ENCODE measurements at places on chromosomes 6 and 20.

GRCh38 chr20:31496761-31497295 is 17.4 kb upstream of the HM13 start:
- DNase-seq = no peak

DNA sequence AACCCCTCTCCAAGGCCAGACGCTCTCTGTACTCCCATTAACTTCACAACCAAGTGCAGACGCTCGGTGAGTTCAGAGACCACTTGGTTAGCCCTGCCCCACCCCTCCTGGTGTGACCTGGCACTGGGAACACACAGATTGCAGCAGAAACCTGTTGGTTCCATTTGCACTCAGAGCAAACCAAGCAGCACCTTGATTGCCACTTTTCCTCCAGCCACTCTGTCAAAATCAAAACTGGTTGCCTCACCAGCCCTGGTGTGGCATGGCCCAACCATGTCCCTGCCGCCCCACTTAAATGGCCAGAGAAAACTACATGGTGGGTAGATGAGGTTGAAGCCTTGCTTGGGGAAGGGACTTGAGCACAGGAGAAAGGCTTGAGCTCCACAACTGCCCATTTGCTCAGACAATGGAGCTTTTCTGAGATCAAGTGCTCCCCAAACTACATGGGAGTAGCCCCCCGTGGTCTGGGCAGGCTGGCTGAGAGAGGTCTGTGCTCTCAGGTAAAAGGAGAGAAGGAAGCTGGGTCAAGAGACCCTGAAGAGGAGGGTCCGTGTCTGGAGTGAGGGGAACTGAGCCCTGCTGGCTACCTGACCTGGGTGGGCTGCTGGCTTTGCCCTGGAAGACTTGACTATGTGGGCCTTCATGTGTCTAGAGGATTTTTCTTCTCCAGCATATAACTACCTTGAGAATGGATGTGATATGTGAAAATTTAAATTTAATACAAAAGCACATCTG is 43.4 kb downstream of the PLCG1 start:
- no peak for DNase-seq

DNA sequence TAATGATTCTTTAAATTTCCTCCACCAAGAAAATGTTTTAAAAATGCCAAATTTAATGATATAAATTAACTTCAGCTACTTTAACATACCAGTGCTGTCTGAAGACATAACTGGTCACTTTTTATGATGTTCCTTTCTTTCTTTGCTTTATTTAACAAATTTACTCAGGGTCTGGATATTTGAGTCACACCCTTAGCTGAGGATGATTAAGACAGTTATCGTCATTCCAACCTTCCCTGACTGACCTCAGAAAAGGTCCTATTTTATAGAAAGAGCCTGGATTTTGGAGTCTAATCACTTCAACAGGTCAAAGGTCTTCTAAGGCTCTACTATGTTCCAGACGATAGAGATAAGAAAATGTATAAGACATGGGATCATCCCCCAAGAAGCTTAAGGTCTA is 47.4 kb upstream of the CEP162 start:
- DNase-seq = no peak

DNA sequence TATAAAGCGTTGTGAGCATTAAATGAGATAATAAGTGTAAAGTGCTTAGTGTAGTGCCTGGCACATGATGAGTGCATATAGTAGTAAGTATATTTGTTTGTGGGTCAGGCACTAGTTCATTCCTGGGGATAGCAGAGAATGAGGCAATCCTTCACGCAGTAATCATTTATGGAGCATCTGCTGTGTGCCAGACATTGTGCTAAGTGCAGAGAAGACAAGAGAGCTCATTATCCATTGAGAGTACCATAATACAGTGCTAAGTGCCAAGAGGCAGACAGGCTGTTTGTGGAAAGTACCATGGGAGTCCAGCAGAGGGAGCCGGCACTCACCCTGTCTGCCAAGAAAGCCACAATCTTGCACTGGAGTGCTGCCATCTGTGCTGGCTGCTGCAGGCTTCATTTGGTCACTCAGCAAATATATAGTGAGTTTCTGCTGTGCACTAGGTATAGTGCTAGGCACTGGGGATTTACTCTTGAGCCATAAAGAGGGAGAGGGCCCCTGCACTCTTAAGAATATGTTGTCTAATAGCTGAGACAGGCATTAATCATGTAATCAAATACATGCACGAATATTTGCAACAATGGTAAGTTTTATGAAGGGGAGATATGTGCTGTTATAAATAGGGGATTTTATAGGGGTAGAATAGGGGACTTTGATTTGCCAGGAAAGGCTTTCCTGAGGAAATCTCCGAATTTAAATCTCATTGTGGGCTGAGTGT is 12.9 kb upstream of the MROH8 start:
- DNase-seq = peak; percentile 74

DNA sequence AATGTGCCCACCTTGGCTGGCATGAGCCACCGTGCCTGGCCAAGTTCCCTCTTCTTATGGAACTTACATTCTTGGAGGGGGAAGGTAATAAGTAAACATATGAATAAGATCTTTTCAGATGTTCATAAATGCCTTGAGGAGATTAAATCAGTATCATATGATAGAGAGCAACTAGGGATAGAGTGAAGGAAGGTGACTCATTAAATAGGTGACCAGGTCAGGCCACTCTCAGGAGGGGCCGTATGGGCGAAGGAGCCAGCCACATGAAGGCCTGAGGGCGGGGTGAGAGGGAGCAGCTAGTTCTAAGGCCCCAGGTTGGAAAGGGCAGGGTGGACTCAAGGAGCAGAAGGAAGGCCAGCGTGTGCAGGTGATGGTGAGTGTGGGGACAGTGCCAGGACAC is 91.1 kb downstream of the UST start:
- DNase-seq = no peak

- DNase-seq = no peak
Observed at GRCh38 chr6:148887181-148887580, 140.4 kb downstream of the UST start.

- DNase-seq = no peak
Observed at GRCh38 chr6:83854001-83854501, 891 bp downstream of the RIPPLY2 start.

GRCh38 chr20:32018269-32019155 is 8.3 kb downstream of the CCM2L start:
- peak; percentile 12 for DNase-seq

GRCh38 chr6:125742464-125743120 is 6.8 kb upstream of the HEY2 start:
- no peak for DNase-seq

- no peak for DNase-seq
Observed at GRCh38 chr6:15137086-15137485, 108.8 kb upstream of the JARID2 start.

DNA sequence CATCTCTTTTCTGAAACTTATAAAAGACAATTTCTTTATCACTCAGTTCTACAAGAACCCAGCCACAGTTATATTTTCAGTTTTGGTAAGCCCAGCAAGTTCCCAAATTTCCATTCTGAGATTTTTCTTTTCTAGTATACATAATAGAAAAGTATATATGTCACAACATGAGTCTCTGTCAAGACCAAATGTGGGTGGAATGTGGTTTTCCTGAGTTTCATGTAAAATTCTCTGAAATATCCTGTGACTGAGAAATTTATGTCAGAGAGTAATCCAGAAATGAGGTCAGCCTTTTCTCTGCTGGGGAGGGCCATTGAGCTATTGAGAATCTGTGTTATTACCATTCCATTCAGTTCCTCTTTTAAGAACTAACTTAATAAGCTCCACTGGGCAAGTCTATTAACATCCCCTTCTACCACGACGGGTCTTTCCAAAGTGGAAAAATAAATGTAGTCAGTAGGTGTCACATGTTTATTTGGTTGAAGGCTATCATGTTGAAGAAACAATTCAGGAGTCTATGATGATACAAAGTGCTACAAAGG is 100.7 kb upstream of the HMGN3 start:
- peak; percentile 60 for DNase-seq

DNA sequence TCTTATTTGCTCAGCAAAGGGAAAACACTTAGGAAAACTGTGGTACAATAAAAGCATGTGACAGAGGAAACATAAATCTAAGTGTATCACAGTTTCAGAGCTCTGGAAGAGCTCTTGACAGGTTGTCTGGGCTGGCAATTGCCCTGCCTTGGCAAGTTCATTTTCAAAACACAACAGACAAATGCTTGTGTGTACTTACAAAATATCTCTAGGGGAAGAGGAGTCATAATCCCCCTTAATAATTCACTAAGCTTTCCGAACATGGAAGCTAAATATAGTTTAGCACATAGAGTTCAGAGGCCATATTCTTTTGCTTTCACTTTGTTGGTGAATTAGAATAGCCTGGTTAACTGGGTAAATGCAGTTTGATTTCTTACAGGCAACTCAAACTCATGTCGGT is 211.6 kb upstream of the THEMIS start:
- no peak for DNase-seq

DNA sequence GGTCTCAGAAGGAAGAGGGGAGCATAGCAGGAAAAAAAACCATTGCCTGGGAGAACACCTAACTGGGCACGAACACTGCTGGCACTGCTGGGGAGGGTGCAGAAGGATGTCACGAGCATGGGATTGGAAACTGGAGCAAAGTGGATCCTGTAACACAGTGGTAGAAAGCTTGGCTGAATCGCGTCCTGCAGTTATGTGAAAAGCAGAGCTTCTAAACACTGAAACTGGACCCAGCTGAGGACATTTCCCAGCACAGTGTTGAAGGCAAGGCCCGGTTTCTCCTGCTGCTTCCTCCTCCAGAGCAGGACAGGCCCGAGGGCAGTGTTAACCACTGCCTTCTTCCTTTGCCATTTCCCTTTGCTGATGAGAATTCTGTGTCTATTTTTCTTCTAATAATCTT is 6.7 kb downstream of the APMAP start:
- no peak for DNase-seq

DNA sequence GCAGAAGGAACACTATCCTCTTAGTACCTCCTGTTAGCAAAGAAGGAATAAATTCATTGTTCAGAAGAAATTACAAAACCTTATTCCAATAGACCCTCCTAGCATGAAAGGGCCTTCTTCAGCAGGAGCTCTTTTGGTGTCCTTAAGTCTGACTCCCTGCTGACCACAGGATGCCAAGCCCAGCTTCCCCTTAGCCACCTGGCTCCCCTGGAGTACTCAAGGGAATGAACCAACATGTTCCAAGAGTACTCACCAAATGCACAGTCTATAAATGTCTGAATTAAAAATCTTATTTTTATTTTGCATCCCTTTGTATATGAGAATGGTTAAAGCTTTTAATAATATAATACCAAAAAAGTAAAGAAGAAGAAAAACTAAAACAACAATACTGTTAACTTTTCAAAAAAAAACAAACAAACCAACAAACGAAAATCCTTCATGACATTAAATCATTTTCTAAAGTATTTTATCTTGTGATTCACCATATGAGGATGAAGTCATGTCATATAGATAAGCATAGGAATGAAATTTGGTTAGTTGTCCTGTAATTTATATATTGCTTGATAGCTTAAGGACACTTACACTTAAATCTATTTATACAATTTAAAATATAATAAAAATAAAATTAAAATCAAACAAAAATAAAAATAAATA is 1355.1 kb downstream of the HACE1 start:
- DNase-seq = no peak

GRCh38 chr20:1637755-1638154 is 17.9 kb upstream of the SIRPB1 start:
- DNase-seq = no peak

GRCh38 chr6:11262242-11262641 is 29.8 kb upstream of the NEDD9 start:
- DNase-seq = no peak

DNA sequence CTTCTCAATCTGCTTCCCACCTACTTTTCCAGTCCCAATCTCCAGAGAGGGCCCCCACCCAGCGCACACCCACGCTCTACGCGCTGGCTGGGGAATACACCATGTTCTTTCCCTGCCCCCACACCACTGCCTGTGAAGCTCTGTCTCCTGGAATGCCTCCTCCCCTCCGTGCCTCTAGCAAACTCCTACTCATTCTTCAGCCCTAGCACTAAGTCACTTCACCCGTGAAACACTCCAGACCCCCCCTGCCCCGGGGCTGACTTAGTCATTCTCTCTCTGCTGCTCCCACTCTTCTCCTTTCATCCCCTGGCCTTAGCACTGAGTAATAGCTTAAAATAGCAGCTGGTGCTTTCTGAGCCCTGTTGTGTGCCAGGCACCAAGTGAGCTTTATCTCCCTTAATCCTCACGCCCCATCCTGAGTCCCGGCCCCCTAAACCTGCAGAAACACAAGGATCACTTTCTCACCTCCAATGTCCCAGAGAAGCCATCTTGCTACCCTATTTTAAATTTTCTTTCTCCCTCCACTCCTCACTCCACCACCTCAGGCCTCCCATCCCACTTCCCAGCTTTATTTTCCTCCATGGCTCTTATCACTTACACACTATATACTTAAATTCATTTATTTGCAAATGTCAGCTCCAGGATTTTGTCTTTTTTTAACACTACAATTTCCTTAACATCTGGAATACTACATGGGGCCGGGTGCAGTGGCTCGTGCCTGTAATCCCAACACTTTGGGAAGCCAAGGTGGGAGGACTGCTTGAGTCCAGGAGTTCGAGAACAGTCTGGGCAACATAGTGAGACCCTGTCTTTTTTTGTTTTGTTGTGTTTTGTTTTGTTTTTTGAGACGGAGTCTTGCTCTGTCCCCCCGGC is 6.3 kb upstream of the PARD6B start:
- DNase-seq = no peak

GRCh38 chr20:50629670-50630045 is 61.7 kb downstream of the RIPOR3 start:
- DNase-seq = no peak

DNA sequence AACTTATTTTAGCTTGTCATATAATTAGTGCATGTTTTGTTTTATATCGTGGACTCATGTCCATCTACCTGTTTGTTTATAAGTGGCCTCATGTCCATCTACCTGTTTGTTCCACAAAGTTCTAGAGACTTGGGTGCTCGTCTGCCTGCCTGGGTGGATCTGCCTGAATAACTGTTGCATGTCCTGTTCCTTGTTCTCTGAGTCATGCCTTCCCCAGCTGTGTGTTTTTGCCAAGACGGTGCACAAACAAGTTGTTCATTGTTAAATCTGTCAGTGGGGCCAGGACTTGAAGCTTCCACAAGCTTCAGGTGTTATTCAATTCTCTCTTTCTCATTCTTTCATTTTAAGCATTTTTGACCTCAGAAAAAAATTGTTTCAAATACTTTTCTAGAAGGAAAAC is 358.0 kb upstream of the CITED2 start:
- DNase-seq = no peak

DNA sequence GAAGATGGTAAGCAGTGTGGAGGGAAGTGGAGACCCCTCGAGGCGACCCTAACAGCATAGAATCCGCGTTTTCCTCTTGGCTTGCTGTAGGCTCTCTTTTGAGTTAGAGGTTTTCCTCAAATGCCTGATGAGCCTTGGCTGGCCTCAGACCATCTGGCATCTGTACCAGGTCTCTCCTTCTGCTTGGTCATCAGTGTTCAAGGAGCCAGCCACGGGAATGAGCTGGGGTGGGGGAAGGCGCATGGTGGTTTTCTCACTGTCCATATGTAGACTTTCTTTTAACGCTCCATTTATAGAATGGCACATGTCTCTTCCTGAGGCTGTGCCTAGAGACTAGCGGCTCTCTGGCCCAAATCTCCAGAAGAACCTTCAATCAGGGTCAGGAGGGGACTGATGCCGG is 8.1 kb upstream of the GUCA1A start:
- no peak for DNase-seq

GRCh38 chr6:91575032-91575431 is 988.2 kb upstream of the MAP3K7 start:
- DNase-seq = no peak

GRCh38 chr6:44858998-44859397 is 469.1 kb upstream of the RUNX2 start:
- DNase-seq = no peak

- peak; percentile 33 for DNase-seq
Observed at GRCh38 chr20:53866794-53867740, 203.3 kb downstream of the BCAS1 start.
